ENCODE measurements at places on chromosomes 6 and 20.

- peak; percentile 18 for DNase-seq
Measured at GRCh38 chr20:38723017-38723847, 1.1 kb upstream of the SLC32A1 start.

DNA sequence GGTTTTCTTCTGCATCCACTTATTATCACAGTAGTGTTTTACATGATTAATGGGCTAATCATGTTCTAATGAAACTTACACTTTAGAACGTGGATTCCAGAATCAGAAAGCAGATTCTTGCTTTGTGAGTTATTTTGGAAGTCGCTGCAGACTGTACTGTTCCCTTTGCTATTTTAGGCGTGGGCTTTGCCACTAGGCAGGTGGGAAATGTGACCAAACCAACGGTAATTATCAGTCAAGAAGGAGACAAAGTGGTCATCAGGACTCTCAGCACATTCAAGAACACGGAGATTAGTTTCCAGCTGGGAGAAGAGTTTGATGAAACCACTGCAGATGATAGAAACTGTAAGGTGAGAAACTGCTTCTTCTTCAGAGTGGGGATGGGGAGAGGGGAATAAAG, 598 bp downstream of the FABP7 start:
- no peak for DNase-seq

DNA sequence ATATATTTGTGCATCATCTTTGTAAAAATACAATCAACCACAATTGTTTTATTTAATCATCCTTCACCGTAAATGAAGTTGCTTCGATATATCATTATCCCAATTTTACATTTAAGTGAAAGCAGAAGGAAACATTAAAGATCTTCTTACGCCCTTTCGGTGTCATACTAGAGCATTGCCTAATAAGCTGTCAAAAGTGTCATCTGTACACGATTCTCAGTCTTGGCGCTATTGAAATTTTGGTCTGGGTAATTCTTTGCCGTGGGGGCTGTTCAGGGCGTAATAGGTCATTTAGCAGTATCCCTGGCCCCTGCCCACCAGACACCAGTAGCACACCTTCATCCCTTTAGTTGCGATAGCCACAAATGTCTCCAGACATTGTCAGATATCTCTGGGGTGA, 40.4 kb upstream of the TMEM170B start:
- DNase-seq: no peak

DNA sequence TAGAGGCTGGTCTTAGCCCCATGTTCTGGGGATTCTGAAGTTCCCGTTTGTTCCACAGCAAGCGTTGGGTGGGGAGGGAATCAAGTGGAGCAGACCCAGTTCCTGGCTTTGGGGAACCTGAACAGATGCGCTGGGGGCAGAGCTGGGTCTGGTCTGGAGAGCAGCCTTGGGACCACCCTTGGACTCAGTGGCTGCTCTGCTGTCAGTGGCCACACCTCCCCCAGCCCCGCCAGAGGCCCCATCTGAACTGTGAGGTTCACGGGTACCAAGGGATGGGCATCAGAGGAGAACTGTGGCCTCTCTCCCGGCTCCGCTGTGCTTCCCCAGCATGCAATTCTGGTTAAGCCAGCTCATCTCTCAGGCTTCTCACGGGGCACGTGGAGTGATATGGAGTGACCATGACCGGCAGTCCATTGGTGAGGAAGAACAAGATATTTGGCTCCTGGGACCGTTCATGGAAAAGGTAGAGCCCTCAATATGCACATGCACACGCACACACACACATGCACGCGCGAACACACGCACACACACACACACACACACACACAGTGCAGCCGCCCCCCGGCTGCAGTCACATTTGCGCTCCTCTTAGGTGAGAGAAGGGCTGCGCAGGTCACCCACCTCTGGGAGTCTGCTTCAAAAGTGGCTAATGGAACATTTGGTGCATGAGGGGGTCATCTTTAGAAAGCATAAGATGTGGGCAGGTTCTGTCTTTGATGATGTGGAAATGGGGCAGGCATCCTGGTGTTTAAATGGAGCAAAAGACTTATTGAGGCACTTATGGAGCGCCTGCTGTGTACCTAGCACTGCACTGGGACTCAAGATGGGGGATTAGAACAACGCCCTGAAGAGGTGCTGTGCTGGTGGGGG, 6.0 kb downstream of the DLGAP4 start:
- DNase-seq: no peak

DNA sequence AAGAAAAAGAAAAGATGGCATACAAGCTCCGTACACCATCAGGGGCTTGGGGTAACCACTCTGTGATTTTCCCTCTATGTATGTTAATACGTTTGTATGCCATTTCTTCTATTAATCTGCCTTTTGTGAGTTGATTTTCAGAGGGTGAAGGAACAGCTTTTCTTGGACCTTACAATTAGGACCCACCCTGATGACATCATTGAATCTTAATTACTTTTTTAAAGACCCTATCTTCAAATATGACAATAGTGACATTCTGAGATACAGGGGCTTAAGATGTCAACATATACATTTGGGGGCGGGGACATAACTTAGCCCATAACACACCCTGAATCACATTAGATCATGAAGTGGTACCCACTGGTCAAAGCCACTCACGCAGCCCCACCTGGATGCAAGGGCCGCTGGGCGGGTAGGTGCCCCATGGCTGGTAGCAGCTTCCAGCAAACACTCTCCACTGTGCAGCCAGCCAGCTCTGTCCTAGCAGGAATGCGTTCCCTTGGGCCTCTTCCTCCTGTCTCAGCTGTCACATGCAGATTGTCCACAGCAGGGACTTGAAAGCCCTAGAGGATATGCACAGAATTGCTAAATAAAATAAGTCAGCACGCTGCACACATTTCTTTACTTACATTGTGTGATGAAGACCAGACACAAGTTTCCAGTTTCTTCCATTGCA, 74.5 kb downstream of the FOXF2 start:
- no peak for DNase-seq

- no peak for DNase-seq
Measured at GRCh38 chr20:10590950-10591671, 82.7 kb downstream of the JAG1 start.

DNA sequence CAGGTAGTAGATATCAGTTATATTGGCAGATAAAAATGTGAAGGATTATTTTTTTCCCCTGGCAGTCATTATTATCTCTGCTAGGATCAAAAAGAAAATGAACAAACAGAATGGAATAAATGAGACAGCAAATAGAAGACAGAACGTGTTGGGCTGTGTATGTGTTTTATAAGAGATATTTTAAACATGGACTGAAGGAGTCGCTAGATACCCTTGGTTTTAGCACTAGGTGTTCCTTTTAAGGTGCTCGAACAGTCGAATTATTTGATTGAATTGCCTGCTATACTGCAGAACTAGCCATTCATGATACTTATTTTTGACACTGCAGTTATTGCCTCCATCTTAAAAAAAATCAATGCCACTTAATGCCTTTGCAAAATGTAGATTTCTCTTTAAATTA, 3.7 kb downstream of the GRIK2 start:
- no peak for DNase-seq

- DNase-seq: no peak
Measured at GRCh38 chr20:62350098-62350628, 16.9 kb downstream of the LAMA5 start.
